ENCODE measurements at places on chromosomes 1 and 21.

GRCh38 chr1:46613661-46614603, 2.7 kb downstream of the MOB3C start:
- DNase-seq = peak; percentile 83

DNA sequence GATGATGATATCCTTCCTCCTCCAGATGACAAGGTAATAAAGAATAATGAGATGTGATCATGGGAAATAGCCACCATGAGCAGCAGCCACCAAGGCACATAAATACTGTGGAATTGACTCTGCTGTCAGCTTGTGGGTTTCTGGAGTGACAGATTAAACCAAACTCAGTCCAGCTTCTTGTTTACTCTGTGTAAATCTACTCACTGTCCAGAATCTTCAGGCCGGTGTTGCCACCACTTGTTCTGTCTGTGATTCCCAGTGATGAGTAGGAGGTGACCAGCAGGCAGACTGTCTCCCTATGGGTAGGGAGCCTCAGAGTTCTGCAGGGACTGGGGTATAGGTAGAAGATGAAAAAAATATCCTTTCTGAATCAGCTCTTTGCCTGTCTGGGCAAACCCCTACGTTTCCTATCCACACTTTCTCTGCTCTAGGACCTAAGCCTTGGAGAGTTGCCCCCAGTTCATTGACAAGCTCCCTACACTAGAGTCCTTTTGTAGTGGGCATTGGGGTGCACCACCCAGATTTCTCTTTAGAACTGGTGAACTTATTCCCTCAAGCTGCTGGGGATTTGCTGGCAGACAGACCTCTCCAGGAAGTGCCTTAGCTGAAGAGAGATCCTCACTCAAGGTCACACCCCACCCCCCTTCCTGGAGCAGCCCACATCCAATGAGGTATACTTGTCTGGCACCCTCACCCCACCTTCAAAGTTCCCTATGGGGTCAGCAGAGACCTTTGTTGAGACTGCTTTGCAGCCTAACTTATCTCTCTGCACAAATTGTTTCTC, 47.6 kb downstream of the ATP1A1 start:
- DNase-seq = no peak

GRCh38 chr1:226863446-226863845, 7.0 kb upstream of the PSEN2 start:
- DNase-seq = peak; percentile 43

DNA sequence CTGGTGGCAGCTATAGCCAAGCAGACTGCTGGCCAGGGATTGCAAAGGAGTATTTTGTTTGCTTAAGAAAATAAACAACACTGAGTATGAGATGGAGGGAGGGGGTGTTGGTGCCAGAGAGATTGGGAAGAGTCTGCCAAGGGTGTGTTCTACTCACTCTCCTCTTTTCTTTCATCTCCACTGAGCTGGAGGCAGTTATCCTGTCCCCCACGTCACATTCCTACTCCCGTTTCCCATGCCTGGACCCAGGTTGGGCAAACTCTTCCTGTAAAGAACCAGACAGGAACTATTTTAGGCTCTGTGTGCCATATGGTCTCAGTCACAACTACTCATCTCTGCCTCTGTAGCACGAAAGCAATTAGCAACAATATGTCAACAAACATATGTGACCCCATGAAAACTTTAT, 1.4 kb upstream of the IL24 start:
- peak; percentile 94 for DNase-seq

- no peak for DNase-seq
Measured at GRCh38 chr1:110170766-110171733, 20.8 kb downstream of the SLC6A17 start.

All from fibroblast of pulmonary artery (primary cell).